ENCODE measurements at places on chromosomes 5 and 9.
A peak's percentile ranks its signal among the peaks of the same experiment; 100 is the strongest.

GRCh38 chr5:158837908-158838307 is 261.8 kb downstream of the EBF1 start:
- DNase-seq, result no peak

DNA sequence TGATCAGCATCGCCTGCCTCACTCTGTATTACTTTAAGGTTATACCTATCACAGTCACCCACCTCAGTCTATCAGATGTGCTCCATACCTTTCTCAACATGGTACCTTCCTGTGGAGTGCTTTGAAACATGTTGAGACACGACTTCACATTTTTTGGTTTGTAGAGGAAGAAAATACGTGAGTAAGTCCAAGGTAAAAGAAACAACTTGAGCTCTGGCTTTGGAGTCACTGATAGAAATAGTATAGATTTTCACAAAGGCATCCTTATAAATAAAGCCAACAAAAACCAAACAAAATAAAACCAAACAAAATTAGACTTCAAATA is 77.5 kb upstream of the HMHB1 start:
- no peak for DNase-seq

GRCh38 chr5:140157032-140157781 is 17.8 kb upstream of the CYSTM1 start:
- peak; percentile 70 for DNase-seq

GRCh38 chr5:91651704-91652103 is 268.6 kb upstream of the ARRDC3 start:
- DNase-seq, result peak; percentile 11

GRCh38 chr5:133474851-133475590 is 137.3 kb downstream of the FSTL4 start:
- no peak for DNase-seq

DNA sequence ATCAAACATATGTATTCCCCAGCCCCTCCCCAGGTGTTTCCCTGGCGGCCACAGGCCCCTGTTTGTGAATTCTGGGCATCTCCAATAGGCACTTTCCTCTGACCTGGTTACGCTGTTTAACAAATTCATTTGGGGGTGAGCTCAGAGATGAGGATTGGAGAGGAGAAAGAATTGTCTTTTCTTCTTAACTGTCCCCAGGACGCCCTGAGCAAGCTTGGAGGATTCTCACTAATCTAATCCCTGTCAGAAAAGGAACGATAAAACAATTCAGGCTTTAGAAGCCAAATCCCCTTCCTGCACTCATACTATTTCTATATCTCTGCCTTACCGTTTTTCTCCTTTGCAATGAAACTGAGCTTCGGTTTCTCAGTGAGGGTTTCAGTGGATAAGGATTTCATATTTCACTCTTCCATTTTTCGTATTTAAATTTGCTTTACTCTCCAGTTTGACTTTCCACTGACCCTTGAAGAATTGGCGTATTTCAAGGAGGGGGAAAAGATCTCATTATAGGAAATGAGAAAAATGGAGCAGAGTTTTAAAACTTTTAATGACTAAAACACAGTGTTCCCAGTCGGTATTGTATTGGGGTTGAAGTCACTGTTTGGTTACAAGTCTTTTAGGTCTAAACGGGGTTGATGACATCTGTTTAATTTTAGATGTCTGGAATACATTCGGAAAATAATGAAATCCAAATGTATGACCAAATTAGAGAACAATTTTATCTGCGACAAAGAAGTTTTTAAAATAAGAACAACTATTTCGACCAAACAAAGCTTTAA is 180.1 kb downstream of the MACROH2A1 start:
- DNase-seq, result no peak

DNA sequence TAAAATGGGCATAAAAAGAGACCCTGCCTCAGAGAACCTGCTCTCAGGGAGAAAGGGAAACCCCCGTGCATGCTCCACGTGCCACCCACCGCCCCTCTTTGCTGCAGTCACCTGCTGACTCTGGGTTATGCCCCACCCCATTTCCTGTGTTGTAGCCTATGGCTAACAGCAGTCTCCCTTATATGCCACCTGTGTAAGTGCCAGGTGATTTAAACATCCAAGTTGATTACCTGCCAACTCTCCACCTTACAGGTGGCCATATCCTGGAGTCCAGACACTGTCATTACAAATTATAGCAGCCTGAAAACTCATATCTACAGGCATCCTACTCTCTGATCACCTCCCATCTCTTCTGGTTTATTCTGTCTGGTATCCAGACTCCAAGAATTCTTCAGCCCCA is 242.6 kb downstream of the HSPA4 start:
- no peak for DNase-seq

DNA sequence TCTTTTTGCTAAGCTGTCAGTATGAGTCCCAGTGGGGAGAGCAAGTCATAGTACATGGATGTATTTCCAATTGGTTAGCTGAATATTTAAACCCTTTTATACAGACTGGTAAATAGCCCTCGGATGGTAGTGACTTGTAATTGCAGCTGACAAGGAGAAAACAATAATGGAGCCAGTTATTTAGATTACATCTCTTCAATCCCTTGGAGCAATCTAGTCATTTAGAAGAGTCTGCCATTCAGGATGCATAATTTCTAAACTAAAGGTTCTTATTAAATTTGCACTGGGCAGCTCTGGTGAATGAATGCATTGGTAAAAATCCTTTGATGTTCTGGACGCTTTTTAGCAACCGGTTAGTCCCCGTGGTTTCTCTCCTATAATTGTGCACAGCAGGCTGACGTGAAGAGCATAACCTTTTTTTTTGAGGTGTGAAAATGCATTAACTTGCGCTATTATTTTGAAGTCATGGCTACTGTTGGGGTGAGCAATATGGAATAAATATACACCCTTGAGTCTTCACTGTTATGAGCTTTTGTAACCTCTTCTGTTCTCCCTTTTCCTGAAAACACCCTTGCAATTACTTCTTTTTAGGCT is 158.6 kb upstream of the CD180 start:
- no peak for DNase-seq
